ENCODE measurements at places on chromosomes 12 and 14. TPM values are rescaled to one million over a fixed set of nuclear protein-coding genes. Genes with fewer than 3 reads are reported as not detected.

Gene GTF2H3
- 26.1 TPM for total RNA-seq

Gene MUCL1
- not detected for total RNA-seq

Gene TAS2R8
- total RNA-seq, result not detected

Gene MYO1A
- 0.34 TPM for total RNA-seq

Gene YARS2
- 34.8 TPM for total RNA-seq

Gene CCND2
- not detected for total RNA-seq

Gene KRT73
- total RNA-seq, result not detected

Gene SDR9C7
- total RNA-seq, result not detected

Gene RTL1
- total RNA-seq, result 0.26 TPM

Gene CCDC197
- total RNA-seq, result not detected
